ENCODE measurements at places on chromosomes 1 and 21. TPM values are rescaled to one million over a fixed set of nuclear protein-coding genes. Genes with fewer than 3 reads are reported as not detected.

- DNase-seq = no peak
Measured at GRCh38 chr1:11984121-11984520, 3.9 kb downstream of the MFN2 start.

The NPR1 gene
- total RNA-seq = not detected

The NFASC gene
- not detected for total RNA-seq

- DNase-seq = no peak
Measured at GRCh38 chr1:218397752-218398339, 52.7 kb downstream of the TGFB2 start.

The DMBX1 gene
- not detected for total RNA-seq

- no peak for DNase-seq
Measured at GRCh38 chr1:21936366-21937031, 611 bp downstream of the HSPG2 start.

- no peak for DNase-seq
Measured at GRCh38 chr1:184012187-184012586, 25.3 kb downstream of the COLGALT2 start.

GRCh38 chr1:115531631-115532264, 110.0 kb upstream of the VANGL1 start:
- DNase-seq = no peak

The ANGPTL3 gene
- total RNA-seq = not detected

DNA sequence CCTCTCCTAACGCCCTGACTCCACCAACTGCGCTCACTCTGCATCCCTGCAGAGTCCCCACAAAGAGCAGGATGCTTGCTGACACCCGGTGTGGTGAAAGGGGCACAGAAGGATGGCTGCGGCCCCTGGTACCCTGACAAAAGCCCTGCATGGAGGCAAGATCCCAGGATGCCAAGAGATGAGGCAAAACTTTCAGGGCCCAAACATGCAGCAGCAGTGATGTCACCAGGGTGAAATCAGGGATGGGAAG, 36.6 kb downstream of the SLC9A1 start:
- no peak for DNase-seq

The FAM72A gene
- not detected for total RNA-seq

GRCh38 chr1:35691571-35692220, 27.0 kb downstream of the C1orf216 start:
- DNase-seq = no peak

The ITLN2 gene
- not detected for total RNA-seq

The KLHL20 gene
- 29.0 TPM for total RNA-seq

DNA sequence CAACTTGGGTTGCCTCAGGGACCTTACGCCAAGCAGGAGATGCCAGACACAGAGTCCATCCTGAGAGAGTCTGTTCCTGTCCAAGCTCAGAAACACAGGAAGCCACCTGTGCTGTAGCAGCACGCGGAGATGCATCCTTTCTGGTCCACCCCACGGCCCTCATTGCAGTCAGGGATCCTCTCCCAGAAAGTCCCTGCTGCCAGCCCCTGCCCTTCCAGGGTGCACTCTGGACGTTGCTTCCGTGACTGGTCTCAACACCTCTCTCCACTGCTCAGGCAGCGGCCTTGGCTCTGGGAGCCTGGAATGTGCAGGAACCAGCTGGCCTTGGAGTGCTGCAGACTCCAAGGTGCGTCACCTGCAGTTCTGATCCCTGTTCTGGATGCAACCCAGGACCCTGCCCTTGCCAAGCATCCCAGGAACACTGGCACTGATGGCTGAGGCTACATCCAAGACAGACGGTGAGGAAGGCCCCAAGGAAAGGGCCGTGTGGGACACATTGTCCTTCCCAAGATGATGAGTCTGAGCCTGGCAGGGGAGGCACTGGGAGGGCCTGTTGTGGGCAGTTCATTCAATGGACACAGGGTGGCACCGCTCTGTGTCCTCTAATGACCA, 21.7 kb upstream of the COL6A1 start:
- DNase-seq = no peak

All from CD8-positive, alpha-beta T cell (primary cell).